ENCODE measurements at places on chromosomes 16 and 17.

GRCh38 chr17:58694826-58695225 lies 2.4 kb downstream of the RAD51C start:
- DNase-seq: no peak

GRCh38 chr17:65593092-65593854 lies 31.8 kb upstream of the AXIN2 start:
- no peak for DNase-seq

- no peak for DNase-seq
Observed at GRCh38 chr17:71444078-71444477, 676.7 kb upstream of the SOX9 start.

GRCh38 chr17:82650723-82651122 lies 2.5 kb upstream of the WDR45B start:
- DNase-seq: no peak

GRCh38 chr16:54462151-54462651 lies 175.6 kb upstream of the IRX3 start:
- DNase-seq: no peak

DNA sequence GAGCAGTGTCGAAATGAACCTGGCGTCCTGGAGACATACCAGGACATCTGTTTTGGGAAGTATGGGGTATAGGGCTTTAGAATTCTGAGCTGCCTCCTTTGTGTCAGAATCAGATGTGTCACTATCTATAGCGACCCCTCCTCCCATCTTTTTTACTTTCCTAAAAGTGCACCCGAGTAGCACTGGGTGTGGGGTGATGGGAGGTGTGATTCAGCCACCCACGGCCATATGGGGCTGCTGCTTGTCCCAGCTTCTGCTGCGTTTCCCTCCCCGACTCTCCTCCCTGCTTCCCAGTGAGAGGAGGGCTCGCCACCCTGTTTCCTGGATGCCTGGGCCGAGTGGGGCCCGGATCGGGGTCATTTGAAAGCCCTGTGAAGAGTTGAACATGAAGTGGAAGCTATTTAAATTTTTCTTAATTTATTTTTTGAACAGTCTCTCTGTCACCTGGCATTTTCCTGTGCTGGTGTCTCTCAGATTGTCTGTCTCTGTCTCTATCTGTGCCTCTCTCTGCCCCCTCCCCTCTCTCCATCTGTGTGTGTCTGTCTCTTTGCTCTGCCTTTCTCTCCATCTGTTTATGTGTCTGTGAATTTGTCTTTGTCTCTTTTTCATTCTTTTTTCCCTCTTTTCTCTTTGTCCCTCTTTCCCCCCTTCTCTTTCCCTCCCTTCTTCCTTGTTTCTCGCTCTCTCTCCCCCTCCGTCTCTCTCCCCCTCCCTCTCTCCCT lies 638.8 kb upstream of the EEF2KMT start:
- DNase-seq: no peak

DNA sequence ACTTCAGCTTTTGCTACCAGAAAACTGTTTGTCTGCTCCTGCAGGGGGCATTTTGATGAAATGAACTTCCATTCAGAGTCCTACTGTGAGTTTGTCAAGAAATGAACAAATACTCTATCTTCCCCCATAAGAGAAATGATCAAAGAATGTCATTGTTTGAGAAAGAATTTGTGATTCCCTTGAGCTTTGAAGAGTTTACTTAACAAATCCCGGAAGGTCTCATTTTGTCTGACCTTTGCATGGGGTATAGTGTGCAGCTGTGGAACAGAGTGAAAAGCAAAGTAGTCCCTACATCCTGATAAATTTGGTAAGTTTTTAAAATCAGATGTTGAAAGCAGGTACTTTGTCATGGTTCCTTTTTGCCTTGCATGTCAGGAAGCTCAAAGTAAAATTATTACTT lies 178.0 kb downstream of the ABCC12 start:
- DNase-seq: no peak

DNA sequence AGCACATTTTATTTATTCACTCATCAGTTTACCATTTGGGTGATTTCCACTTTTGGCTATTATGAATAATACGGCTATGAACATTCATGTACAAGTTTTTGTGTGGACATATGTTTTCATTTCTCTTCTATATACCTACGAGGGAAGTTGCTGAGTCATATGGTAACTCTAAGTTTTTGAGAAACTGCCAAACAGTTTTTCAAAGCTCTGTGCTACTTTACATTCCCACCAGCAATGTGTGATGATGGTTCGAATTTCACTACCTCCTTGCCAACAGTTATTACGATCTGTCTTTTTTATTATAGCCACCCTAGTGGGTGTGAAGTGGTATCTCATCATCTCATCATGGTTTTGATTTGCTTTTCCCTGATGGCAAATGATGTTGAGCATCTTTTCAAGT lies 63.7 kb upstream of the MRTFB start:
- no peak for DNase-seq

- no peak for DNase-seq
Observed at GRCh38 chr17:45794840-45795239, 10.7 kb downstream of the CRHR1 start.

- DNase-seq: no peak
Observed at GRCh38 chr17:79960788-79961522, 74.7 kb downstream of the TBC1D16 start.

DNA sequence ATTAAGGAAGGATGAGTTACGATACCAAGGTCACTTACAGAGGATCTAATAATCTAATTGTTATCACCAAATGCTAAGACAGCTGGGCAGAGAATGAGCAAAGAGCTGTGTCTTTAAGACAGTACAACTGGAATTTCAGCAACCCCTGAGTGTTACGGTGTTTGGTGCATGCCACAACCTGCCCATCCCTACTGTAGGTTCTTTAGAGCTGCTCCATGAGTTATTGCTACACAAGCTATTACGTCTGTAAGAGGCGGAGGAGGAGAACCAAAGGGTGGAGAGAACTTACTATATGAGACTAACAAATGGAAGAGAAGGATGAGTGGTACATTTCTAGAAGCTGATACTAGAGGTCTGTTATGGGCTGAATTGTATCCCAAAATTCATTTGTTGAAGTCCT lies 14.2 kb upstream of the C17orf78 start:
- no peak for DNase-seq

DNA sequence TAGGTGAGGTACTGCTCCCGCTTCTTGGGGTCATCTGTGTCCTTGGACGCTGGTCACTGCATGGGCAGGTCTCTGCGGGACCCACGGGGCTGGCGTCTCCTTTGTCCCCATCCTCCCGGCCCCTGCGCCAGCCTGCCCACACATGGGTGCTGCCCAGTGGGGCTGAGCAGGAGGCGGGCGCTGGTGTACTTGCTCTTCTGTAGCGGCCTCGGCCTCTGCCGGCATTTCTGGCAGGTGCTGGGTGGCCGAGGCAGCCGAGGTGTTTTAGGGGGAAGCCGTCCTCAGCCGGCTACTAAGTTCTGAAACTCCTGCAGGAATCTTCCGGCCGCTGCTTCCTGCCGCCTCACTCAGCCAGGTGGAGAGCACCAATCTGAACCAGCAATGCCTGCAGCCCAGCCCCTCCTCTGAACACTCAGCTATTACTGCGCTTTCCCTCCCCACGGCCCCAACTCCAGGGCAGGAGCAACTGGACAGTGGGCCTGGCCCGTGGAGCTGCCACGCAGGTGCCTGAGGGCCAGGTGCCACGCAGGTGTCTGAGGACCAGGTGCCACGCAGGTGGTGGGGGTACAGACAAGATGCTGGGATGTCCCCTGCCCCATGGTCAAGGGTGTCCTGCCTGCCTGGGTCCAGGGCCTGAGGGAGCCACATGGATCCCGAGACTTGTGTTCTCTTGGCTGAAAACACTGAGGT lies 10.0 kb downstream of the DECR2 start:
- DNase-seq: no peak

GRCh38 chr16:81491541-81492188 lies 47.1 kb downstream of the CMIP start:
- no peak for DNase-seq

DNA sequence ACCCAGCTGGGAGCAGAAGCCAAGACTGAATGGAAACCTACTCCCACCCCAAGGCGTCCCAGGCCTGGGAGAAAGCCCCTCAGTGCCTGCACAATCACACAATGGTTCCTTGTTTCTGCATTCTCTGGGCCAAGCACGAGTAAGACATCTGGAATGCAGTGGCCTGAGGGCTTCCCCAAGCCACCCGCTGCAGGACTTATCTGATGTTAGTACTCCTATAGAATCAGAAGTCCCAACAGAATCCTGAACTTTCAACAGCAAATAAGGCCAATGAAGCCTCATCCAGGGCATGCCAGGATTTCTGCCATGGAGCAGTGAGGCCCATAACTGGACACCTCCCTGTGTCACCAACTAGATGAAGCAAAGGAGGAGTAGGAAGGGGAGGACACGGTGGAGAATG lies 28.6 kb downstream of the MYO18A start:
- no peak for DNase-seq

GRCh38 chr17:13939222-13939621 lies 130.1 kb upstream of the COX10 start:
- DNase-seq: no peak

DNA sequence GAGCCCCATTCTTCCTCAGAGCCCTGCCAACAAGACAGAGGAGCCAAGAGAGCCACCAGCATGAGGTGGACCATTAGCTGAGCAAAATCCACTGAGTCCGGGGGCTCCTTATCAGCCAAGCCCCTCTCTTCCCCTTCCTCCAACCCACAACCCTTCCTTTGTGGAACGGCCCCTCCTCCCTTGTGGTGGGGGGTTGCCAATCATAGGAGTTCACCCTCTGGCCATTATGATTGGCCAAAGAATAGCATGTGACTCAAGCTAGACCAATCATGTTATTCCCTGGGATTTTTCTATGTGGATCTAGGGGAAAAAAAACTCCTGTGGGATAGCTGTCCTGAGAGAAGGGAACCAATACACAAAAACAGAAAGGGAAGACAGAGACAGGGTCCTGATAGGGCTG lies 120.5 kb downstream of the C16orf95 start:
- no peak for DNase-seq

GRCh38 chr16:65015599-65015998 lies 106.3 kb downstream of the CDH11 start:
- no peak for DNase-seq

GRCh38 chr17:21183468-21183867 lies 30.5 kb downstream of the TMEM11 start:
- no peak for DNase-seq

DNA sequence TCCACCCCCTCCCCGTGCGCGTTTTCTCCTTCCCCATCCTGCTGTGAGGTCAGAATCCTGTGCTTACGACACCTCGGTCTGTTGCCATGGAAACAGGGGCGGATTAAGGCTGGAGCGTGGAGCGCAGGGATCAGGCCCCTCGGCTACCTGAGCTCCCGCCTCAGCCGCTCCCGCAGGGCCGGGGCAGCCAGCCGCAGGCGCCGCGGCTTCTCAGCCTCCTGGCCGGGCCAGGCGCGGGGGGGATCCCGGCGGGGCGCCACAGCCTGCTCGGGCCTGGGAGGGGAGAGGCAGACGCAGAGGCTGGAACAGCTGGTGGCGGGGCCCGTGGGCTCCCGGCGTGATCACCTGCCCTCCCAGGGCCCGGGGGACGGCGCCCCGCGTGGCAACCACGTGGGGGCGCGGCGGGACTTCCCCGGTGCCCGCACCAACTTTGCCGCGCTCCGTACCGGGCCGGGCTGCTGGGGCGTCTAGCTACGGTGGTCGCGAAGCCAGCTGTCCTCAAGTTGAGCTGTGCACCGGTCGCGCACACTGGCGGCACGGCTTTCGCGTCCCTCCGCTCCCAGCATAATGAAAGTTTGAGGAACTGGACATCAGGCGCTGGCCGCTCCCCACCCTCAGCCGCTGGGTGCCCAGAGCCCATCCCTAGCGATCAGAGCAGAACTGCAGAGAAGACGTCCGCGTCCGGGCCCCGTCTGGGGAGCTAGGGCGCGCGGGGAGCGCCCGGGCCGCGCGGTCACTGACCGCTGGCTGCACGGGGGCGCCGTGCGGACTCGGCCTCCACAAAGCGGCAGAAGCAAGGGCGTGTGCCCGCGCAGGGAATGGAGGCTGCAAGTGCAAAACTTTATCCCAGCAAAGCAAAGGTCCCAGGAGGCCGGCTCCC lies 1.2 kb downstream of the RTN4RL1 start:
- no peak for DNase-seq

GRCh38 chr17:30997842-30998241 lies 27.0 kb downstream of the RNF135 start:
- no peak for DNase-seq

DNA sequence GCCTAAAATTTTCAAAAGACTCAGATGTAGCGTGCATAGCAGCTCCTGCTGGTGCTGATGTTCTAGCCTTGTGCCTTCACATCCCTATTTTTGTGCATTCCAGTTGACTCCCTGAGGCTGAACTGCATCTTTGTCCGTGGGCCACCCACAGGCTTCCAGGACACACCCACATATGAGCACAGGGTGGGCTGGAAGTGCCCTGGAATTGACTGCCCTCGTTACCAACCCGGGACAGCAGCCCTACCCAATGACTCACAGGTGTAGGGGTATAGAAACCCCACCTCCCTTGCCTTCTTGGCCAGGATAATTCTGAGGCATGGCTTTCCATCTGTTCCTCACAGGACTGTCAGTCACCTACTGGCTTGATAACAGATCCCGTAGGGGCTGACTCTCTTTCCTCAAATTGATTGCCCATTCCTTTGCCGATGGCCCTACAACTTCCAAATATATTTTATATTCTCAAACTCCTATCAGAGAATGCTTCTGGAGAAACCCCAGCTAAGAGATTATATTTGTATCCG lies 65.9 kb upstream of the CDH13 start:
- DNase-seq: no peak

- DNase-seq: no peak
Observed at GRCh38 chr16:85567935-85568334, 45.2 kb upstream of the GSE1 start.

- no peak for DNase-seq
Observed at GRCh38 chr17:4177806-4178205, 34.8 kb downstream of the CYB5D2 start.

DNA sequence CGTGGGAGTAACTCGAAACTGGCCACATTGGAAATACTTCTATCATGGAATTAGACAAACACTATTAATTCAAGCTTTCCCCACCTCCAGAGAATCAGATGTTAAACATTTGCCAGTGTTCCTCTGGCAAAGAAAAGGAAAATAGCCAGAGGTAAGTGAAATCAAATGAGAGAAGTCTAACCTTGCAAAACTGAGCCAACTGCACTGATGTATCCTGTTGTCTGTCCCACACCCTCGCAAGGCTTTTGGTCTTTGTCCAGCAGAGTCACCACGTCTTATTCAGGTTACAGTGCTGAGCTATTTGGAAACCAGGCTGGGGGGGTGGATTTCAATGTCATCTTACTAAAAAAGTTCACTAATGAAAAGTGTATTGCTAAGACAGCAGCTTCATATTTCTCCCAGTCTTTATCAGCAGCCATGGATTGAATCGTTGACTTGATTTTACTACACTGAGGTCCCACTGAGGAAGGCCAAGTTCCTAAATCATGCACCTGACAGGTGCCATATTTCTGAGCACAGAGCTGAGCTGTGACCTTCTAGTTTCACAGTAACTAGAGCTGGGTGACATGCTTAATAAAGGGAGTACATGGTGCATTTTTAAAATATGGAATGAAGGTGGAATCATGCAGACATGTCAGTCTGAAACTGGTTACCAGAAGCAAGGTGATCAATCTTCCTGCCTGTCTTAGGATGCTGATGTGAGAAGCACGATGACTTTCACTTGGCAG lies 85.2 kb upstream of the HSBP1 start:
- DNase-seq: no peak

GRCh38 chr16:25141648-25142047 lies 30.1 kb downstream of the LCMT1 start:
- no peak for DNase-seq
